Iris pigment epithelial cell (primary cell): ENCODE measurements at places on chromosomes 16 and 17.

DNA sequence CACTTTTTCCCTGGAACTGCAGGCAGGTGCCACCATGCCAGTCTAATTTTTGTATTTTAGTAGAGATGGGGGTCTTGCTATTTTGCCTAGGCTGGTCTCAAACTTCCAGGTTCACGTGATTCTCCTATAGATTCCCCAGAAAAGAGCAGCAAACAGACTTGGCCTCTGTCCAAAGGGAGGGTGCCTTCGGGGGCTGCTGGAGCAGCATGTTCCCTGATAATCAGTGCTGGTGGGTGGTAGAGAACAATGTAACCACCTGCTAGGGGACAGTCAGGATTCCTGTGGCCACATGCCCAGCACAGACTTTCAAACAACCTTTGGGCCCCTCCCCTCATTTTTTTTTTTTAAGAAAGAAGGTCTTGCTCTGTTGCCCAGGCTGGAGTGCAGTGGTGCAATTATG, 14.2 kb upstream of the CCNF start:
- DNase-seq = no peak

- DNase-seq = no peak
Observed at GRCh38 chr16:64996641-64997040, 125.2 kb downstream of the CDH11 start.

DNA sequence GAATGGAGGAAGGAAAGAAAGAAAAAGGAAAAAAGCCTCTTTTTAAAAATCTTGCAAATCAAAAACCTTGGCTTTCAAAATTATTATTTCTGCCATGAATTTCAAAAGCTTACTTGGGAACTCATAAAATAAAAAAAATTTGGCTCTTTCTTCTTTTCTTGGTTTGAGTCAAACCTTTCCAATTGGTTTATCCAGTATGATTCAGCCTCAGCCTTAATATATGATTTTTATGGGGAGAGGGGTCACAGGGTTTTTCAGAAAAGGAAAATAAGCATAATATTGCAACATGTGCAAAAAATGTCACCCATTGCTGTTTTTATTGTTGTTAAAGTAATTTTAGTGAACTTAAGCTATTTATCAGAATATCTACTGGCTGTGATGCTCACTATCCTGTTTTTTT, 31.2 kb upstream of the HAPSTR1 start:
- no peak for DNase-seq

DNA sequence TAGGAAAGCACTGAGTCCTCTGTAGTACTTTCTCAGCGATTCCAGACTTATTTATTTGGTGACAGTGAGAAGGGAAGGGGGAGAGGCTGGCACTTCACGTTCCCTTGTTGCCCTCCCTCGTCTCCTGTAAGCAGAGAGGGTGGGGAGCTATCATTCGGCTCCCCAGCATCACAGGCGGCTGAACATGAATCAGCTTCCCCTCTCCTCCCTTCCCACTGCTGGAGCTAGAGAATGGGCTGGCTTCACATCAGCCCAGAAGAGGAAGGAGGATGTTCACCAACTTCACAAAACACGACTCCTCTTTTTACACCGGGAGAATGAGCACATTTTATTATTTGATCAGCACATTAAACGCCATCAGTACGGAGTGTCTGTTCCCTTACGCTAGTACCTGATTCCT, 6.7 kb upstream of the CMIP start:
- no peak for DNase-seq

- peak; percentile 92 for DNase-seq
Observed at GRCh38 chr17:21287703-21288449, 3.4 kb downstream of the MAP2K3 start.

DNA sequence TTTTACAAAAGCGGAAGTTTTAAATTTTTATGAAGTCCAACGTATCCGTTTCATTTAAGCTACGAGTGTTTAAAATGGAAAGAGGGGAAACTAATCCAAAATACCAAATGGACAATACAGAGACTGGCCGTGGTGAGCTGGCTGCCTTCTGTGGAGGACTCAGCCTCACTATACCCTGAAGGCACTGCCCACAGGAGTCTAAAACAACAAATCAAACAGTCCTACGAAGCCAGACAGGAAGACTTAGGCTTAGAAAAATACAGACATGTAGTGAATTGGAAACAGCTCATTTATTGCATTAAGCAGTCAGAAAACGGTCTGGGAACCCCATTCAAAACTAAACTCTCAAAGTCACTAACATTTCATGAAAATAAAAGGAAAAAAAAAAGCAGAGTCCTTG, 75.1 kb downstream of the CYTH1 start:
- DNase-seq = peak; percentile 64

- DNase-seq = no peak
Observed at GRCh38 chr17:16446338-16446983, 31.1 kb downstream of the TRPV2 start.

DNA sequence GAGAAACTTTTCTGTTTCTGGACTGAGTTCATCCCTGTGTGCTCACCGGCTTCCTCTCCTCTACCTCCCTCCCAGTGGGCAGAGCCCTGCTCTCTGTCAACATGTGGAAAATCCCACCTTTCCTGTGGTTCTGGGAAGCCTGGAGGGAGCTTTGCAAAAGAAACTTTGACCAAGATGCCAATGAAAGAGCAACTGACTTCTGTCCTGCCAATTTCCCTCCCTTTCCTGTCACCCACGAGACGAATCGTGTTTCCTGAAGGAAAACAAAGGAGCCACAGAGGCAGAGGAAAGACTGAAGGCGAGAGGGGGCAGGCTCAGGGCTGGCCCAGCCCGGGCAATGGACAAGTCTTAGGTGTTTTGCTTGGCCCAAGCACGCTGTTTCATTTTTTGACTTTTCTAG, 82.8 kb downstream of the PLCG2 start:
- no peak for DNase-seq

DNA sequence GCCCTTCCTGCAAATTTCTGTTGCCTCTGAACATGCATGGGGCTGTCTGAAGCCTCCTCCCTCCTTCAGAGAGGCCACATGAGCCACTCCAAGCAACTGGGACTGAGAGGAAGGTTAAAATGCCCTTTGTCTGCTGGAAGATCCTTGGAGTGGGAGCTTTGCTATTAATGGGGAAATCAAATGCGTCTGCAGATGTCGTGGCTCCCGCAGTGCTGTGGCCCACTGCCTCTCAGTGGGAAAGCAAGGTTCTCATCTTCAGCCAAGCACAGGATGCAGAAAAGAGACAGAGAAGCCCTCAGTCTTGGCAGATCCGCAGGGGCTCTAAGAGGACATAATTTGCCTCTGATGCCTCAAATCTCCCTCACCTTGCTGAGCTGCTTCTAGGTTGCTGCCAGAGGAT, 34.8 kb downstream of the PEMT start:
- no peak for DNase-seq

DNA sequence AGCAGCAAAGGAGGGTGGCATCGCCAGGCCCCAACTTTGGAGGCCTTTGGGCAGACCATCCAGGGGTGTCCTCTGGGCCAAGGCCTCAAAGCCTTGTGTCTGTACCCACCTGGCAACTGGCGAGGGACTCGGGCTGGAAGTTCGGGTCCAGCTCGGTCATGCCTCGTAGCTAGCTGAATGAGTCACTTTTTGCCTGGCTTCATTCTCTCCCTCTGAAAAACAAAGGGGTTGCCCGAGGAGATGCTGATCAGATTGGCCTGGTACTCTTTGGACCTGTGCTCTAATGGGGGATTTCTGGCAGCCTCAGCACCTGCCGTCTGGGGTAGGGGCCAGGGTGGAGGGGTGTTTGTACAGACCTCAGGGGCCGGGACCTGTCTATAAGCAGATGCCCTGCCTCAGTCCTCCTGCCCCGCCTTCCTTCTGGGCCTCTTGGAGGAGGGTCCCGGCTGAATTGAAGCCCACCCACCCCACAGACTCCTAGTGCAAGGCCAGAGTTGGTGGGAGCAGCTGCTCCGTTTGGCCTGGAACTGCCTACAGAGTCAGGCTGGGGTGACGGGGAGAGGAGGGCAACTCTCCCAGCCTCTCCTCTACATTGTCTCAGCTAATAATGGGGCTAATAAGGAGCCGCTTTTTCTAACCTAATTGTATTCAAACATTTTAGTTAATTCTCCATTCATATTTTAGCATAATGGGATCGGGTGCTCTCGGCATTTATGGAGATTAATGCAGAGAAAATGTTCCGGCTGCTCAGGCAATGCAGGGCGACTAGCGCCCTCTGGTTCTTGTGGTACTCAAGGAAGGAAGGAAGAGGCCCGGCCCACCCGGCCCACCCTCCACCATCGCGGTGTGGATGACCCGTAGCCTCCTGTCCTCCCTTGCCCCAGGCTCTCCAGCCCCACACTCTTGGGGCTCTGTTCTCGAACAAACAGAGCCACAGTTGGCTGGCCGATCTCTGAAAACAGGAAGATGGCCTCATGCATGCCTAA, 21.4 kb upstream of the ABCC3 start:
- DNase-seq = no peak

- peak; percentile 64 for DNase-seq
Observed at GRCh38 chr17:6435968-6436367, 1.0 kb upstream of the AIPL1 start.

DNA sequence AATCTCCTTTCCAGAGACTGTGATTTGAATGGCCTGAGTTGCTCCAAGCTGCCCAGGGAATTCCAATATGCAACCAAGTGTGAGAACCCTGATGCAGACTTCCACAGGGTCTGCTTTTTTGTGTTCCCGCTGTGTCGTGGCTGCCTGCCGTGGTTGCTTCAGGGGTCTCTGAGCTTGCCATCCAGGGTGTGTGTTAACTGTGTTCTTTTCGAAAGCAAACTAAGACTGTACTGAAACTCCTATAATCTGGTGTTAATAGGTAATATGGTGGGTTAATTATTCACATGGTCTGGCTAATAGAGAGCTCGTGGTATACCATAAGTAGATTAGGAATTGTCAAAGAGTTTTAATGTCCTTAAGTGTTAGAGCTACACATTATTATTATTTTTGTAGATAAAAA, 20.7 kb downstream of the UBN1 start:
- no peak for DNase-seq

DNA sequence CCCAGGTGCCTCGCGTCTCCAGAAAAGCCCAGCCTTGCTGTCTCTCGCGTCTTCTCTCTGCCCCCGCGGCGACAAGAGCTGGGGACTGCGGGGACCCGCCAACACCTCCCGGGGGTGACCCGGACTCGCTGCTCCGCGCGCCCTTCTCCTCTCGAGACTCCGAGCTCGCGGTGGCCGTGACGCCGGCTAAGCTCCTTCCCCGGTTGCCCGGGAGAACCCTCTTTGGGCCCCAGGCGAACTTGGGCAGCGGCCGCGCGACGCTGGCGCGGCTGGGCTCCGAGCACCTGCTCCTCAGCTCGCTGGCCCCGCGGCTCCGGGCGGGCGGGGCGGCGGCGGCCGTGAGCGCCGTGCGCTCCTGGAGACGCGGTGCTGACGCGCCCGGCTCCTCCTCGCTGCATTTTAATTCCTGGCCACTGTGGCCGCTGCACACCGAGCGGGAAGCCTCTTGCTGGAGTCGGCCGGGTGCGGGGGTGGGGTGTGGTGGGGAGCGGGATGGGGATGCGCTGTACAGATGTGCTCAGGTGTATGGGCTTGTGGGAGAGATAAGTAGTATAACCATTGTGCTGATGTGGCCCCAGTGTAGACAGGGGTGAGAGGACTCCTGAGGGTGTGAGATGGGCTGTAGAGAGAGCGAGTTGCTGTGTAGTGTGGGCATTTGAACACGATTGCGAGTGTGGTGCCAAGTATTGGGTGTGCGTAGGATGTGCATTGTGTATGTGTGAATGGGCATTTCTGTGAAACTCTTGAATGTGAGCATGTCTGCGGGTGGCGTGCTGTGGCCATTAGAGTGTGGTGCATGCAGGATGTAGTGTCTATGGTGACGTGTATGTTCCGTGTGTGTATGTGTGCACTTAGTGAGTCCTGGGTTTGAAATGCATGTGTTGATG, at the start of gene ASIC2:
ASIC2 (minus strand) TSS at position 315 of the 887 bp plus-strand sequence.
- peak; percentile 11 for DNase-seq

DNA sequence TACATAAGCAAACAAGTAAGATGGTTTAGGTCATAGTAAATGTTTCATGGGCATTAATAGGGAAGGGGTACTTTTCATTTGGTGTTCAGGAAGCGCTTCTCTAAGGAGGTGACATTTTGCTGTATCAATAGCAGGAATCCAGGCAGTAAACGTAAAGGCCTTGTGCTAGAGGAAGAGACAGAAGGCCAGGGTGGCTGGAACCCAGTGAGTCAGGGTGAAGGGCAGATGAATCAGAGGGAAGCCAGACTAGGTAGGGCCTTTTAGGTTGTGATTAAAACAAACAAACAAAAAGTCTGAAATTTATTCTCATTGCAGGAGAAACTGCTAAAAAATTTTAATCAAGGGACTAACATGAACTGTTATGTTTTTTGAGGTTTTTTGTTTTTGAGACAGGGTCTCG, 6.5 kb downstream of the BMERB1 start:
- peak; percentile 91 for DNase-seq

GRCh38 chr16:21603928-21604327, 4.6 kb downstream of the METTL9 start:
- DNase-seq = peak; percentile 73

DNA sequence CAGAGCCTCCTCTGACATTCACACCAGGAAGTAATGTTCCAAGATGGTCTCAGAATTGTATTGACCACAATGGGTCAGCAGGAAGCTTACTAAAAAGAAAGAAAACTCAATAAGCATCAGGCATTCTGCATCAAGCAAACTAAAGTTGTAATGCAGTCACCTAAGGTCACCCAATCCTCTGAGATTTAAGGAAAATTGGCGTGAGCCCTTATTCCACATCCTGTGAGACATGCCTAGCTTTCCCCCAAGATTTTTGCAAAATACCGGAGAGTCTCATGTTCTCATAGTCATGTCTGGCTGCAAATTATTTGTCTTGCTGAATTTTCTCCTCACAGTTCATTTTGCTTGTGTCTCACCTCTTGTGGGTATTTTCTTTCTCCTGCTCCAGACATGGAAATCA, 417.1 kb upstream of the SOX9 start:
- no peak for DNase-seq

GRCh38 chr17:32015245-32016013, 8.2 kb downstream of the LRRC37B start:
- DNase-seq = peak; percentile 47

DNA sequence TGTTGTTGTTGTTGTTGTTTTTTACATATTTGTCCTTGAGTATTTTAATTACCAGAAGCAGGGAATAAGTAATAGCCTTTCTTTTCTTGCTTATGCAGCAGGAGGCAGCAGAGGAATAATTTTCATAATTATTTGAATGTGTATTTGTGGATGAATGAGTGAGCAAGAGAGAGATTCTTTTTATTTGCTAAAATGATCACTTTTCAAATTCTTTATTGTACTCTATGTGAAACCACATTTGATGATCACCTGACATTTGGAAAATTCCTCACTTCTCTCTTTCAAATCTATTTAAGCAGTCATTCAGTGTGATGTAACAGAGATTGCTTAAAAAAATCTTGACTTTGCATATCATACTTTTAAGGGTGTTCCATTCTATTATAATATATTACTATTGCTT, 223.6 kb downstream of the BCAS3 start:
- peak; percentile 48 for DNase-seq

- DNase-seq = peak; percentile 39
Observed at GRCh38 chr16:66116163-66117002, 250.1 kb upstream of the CDH5 start.

- DNase-seq = no peak
Observed at GRCh38 chr16:58960484-58960883, 226.4 kb upstream of the GOT2 start.

DNA sequence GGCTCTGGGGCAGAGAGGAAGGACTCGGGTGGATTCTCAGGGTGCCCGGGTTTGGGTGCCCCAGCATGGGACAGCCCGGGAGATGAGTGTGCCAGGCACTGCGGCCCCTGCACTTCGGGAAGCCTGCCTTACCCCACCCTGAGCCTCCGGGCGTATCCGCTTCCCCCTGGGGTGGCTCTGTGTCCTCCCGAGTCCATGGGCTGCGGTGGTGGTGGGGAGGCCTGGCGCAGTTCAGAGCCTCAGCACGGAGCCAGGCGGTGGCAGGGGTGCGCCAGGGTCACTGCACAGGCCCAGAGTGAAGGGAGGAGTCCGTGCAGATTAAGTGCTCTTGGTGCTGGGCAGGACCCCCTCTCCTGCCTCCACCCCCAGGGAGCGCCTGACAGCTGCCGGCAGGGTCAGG, 20.7 kb downstream of the MYBBP1A start:
- no peak for DNase-seq
